ENCODE measurements at places on chromosomes 3 and 15.

DNA sequence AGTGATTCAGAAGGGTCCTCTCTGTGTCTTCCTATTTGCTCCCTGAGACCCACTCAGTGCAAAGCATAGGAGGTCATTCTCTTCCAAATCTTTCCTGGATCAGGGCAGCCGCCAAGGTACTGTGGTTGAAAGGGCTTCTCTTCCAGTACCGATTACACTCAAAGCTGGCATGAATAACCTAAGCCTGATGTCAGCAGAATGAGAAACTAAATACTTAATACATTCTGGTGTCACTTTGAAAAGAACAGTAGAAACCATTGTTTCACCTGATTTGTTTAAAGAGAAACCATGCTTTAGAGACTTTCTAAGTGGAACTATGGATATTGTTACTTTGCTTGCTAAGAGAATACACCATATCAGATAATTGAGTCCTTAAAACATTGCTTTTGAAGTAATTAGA lies 50.2 kb downstream of the PDHB start:
- no peak for DNase-seq

- no peak for DNase-seq
Measured at GRCh38 chr3:98333989-98334606, 19.6 kb upstream of the OR5K4 start.

DNA sequence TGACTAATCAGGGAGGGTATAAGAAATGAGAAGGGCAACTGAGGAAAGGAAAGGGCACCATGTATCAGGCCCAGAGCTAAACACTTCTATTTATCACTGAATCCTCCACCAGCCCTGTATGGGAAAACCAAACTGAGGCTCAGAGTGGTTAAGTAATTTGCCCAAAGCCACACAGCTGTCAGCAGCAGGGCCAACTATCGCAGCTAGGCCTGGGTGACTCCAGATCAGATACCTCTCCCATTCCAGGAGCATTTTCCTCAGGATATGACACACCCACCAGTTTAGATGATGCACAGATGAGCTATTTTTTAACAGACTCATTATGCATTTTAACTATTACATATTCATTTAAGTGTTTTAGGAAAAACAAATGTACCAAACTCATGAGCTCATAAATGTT lies 14.5 kb downstream of the NUP210 start:
- DNase-seq: no peak

DNA sequence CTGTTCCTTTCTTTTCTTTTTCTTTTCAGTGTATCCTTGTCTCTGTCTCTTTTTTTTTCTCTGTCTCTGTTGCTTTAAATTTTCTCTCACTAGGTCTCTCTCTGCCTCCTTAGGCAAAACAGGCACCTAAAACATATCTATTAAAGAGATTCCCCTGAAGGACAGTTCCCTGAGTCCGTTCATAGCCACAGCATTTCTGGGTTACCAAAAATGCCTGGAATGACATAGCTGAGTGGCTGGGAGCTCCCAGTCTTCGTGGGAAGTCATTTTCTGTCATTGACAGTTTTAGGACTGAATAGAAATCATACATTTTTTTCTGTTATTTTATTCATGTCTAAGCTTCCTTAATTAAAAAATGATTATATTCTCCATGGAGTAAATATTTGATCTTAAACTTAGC lies 323.8 kb upstream of the AZI2 start:
- DNase-seq: no peak

- DNase-seq: no peak
Measured at GRCh38 chr15:29117778-29118177, 151.8 kb downstream of the NSMCE3 start.
